ENCODE measurements at places on chromosomes 5 and 9. TPM values are rescaled to one million over a fixed set of nuclear protein-coding genes. Genes with fewer than 3 reads are reported as not detected.

The CNTFR gene
- polyA plus RNA-seq: 31.8 TPM

The SHOC1 gene
- polyA plus RNA-seq: 0.85 TPM

The SPEF2 gene
- 52.0 TPM for polyA plus RNA-seq

The SH3RF2 gene
- polyA plus RNA-seq: 1.8 TPM

The RPL7A gene
- polyA plus RNA-seq: 2,557 TPM

The CCNO gene
- polyA plus RNA-seq: 6.1 TPM

The PDE6A gene
- polyA plus RNA-seq: 0.09 TPM

Measured in left renal pelvis (tissue), 4 donors.